ENCODE measurements at places on chromosomes 16 and 17. TPM values are rescaled to one million over a fixed set of nuclear protein-coding genes. Genes with fewer than 3 reads are reported as not detected.

DNA sequence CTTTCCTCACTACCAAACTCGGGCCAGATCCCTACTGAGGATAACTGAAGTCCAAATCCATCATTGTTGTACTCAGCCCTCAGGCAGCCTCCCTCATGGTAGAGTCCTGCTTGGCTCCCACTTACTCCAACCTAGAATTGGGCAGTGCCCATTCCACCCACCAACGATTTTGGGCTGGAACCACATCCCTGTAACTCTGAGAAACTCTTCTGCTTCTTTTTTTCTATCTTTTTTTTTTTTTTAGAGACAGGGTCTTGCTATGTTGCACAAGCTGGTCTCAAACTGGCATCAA is 1.2 kb downstream of the PRR14 start:
- H3K27me3 ChIP-seq: no peaks in the 10 kb centered on the region
- H3K4me1 ChIP-seq: peaks cover 35% of the 10 kb centered on the region
- DNase-seq: no peak
- H3K4me3 ChIP-seq: peak overlapping the region; percentile 36
- peaks cover 44% of the 10 kb centered on the region for H3K36me3 ChIP-seq
- H3K27ac ChIP-seq: peak overlapping the region; percentile 82

GRCh38 chr17:51668155-51668962 is 408.0 kb downstream of the UTP18 start:
- no peak overlapping the region for H3K4me3 ChIP-seq
- peak overlapping the region; percentile 17 for H3K27ac ChIP-seq
- no peaks in the 10 kb centered on the region for H3K27me3 ChIP-seq
- H3K36me3 ChIP-seq: no peaks in the 10 kb centered on the region
- H3K4me1 ChIP-seq: peaks cover 26% of the 10 kb centered on the region
- no peak for DNase-seq

DNA sequence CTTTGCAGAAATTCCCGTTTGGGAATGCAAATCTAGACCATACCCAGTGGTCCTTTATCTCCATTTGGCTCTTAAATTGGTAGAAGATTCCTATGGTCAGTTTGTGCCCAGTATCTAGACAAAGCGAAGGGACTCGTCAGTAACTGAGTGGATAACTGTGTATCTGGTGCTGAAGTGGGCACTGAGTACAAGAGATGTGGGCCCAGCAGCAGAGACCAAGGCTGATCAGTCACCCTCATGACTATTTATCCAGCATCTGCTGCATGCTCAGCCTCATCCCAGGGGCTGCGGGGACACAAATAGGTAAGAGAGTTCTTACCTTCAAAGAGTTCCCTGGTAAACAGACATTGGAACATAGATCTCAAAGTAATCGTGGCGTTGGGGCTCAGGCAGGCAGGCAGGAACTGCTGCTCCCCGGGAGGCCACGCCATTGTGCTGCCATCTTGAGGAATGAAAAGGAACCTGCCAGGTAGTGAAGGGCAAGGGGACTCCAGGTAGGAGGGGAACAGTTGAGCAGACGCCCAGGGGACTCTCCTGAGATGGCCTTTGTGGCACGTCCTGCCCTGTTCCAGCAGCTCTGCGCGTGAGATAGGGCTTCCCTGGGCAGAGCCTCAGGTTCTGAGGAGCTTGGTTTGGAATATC is 10.3 kb downstream of the NT5M start:
- DNase-seq: peak; percentile 56
- peaks cover 10% of the 10 kb centered on the region for H3K4me1 ChIP-seq
- H3K36me3 ChIP-seq: no peaks in the 10 kb centered on the region
- no peak overlapping the region for H3K4me3 ChIP-seq

TBC1D3G gene
- total RNA-seq: not detected

DNA sequence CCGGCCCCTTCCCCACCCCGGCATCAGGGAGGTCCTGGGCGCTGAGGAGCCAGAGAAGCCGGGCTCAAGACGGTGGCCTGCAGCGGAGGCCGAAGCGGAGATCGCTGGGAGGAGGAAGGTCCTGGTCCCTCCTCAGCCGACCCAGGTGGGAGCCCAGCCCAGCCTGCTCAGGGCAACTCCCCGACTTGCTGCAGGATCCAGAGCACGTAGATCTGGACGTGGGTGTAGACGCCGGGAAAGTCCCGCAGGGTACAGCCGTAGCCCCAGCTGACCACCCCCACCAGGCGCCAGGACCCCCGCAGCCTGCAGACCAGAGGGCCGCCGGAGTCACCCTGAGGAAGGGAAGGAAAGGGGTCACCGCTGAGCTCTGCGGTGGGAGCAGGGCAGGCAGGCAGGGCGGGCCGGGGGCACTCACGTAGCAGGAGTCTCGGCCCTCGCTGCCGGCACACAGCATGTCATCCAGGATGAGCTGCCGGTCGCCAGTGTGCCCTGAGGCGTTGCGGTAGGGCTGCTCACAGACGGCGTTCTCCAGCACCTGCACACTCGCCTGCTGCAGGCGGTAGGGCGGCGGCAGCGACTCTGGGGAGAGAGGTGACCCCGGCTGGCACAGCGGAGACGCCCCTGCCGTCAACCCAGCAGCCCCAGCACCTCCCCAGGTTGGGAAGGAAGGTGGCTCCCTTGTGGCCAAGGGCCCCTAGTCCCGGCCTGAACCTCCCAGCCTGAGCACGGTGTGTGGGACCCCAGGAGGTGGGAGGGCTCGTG is 5.4 kb downstream of the TPSD1 start:
- H3K4me1 ChIP-seq: peaks cover 9% of the 10 kb centered on the region
- H3K27ac ChIP-seq: no peak overlapping the region
- H3K36me3 ChIP-seq: no peaks in the 10 kb centered on the region
- H3K27me3 ChIP-seq: peaks cover 18% of the 10 kb centered on the region
- no peak for DNase-seq
- no peak overlapping the region for H3K4me3 ChIP-seq

FOXC2 gene
- not detected for total RNA-seq

DNA sequence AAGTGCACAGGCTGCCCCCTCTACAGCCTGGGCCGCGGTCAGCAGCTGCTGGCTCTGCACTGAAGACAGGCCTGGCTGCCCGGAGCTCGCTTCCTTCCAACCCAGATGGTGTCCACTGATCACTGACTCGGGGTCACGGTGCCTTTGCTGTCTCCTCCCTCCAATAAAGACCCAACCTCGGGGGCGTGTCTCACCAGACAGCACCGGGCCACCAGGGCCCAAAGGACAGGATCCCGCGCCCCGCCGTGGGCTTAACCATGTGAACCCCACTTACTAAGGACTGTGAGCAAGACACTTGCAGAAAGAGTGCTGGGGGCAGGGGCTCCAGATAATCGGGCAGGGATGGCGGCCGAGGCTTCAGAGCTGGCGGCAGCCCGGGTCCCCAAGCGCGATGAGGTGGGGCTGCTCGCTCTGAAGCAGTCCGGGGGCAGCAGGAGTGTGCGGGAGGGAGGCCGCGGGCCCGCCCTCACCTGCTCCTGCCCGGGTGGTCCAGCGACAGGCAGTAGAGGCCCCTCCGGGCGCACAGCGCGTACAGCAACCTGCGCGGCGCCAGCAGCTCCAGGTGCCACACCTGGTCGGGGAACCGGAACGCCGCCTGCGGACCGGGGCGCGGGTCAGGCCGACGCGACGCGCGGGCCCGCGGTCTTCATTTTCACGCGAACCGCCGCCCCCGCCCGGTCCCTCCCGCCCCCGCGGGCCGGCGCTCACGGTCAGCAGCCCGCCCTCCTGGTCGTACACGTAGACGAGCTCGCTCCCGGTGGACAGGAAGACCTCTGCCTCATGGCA is 502 bp downstream of the FAAP100 start:
- peaks cover 17% of the 10 kb centered on the region for H3K36me3 ChIP-seq
- no peak for DNase-seq

MT1F gene
- 5.4 TPM for total RNA-seq
